Fibroblast of lung (primary cell): ENCODE measurements at places on chromosomes 6 and 20. TPM values are rescaled to one million over a fixed set of nuclear protein-coding genes. Genes with fewer than 3 reads are reported as not detected.

Gene DACT2
- not detected in 2 replicates for total RNA-seq

Gene ATP6V1G2
- 4.1 and 11.2 TPM in 2 replicates for total RNA-seq

Gene GSTA2
- total RNA-seq: not detected in 2 replicates

Gene ZNF512B
- 6.4 and 8.4 TPM in 2 replicates for total RNA-seq

Gene LRFN2
- not detected in 2 replicates for total RNA-seq

Gene WFDC10B
- total RNA-seq: not detected in 2 replicates

Gene NEDD9
- 13.6 and 33.7 TPM in 2 replicates for total RNA-seq

Gene TMEM244
- not detected in 2 replicates for total RNA-seq

GRCh38 chr20:8867038-8867740 is 201.7 kb upstream of the PLCB4 start:
- H3K27me3 ChIP-seq: no peaks in the 10 kb centered on the region
- H3K4me1 ChIP-seq: no peaks in the 10 kb centered on the region
- H3K36me3 ChIP-seq: no peaks in the 10 kb centered on the region
- H3K4me3 ChIP-seq: no peak overlapping the region
- no peak for DNase-seq
- no peak overlapping the region for H3K27ac ChIP-seq

DNA sequence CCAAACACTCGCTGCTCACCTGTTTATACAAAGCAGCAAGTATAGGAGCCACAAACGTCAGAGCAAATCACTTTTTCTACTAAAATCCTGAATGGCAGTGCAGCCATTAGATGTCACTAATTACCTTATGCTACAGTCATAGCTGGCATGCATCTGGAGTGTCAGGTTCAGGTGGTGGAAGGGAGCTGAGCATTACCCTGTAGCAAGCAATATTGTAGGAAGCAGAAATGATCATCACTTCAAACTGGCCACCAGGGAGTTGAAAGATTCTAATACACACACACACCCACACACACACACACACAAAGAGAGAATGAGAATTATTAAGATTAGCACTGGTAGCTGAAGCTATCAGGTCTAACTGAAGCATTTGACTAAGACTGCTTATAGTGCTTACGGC is 75.8 kb downstream of the EFHC1 start:
- no peaks in the 10 kb centered on the region for H3K27me3 ChIP-seq
- no peak for DNase-seq
- no peak overlapping the region for H3K4me3 ChIP-seq
- no peak overlapping the region for H3K27ac ChIP-seq

GRCh38 chr6:15363164-15363522 is 117.3 kb downstream of the JARID2 start:
- H3K27me3 ChIP-seq: no peaks in the 10 kb centered on the region
- no peaks in the 10 kb centered on the region for H3K36me3 ChIP-seq
- no peak overlapping the region for H3K27ac ChIP-seq
- no peak overlapping the region for H3K4me3 ChIP-seq
- DNase-seq: no peak

GRCh38 chr6:79201143-79201542 is 33.3 kb downstream of the HMGN3 start:
- H3K4me1 ChIP-seq: no peaks in the 10 kb centered on the region
- H3K27me3 ChIP-seq: no peaks in the 10 kb centered on the region
- no peak for DNase-seq
- no peaks in the 10 kb centered on the region for H3K36me3 ChIP-seq
- H3K27ac ChIP-seq: no peak overlapping the region

GRCh38 chr20:57108742-57109570 is 157.5 kb downstream of the BMP7 start:
- no peak for DNase-seq
- no peaks in the 10 kb centered on the region for H3K4me1 ChIP-seq
- no peak overlapping the region for H3K27ac ChIP-seq
- H3K4me3 ChIP-seq: no peak overlapping the region

DNA sequence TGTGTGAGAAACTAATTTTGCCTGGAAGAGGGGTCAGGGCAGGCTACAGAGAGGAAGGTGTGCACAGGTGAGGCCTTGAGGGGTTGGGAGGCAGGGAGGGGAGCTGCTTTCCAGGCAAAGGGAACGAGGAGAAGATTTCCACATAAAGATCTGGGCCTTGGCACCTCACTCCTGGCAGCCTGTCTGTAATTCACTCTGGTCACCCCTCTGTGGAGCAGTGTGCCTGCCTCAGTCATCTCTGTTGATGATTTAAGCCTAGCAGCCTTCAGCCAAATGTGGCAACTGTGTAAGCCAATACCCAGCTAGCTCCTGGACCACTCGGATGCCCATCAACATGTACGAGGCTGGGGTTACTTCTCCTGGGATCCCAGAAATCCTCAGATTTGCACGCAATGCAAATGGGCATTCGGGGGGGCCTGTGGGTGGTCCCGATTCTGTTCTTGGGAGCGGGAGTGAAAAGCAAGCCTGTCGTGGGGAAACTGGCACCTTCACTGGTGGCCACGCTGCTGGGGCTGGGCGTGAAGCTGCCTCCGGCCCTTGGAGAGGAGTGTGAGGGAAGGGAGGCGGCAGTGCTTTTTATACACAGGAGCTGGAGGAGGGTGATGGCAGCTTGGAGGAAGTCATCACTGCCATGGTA is 360.4 kb downstream of the ZFAND3 start:
- H3K27ac ChIP-seq: no peak overlapping the region
- no peak overlapping the region for H3K4me3 ChIP-seq
- H3K36me3 ChIP-seq: no peaks in the 10 kb centered on the region
- H3K27me3 ChIP-seq: no peaks in the 10 kb centered on the region
- no peaks in the 10 kb centered on the region for H3K4me1 ChIP-seq

- H3K36me3 ChIP-seq: peaks cover 2% of the 10 kb centered on the region
- H3K4me3 ChIP-seq: no peak overlapping the region
- H3K27me3 ChIP-seq: no peaks in the 10 kb centered on the region
- no peak overlapping the region for H3K27ac ChIP-seq
These were observed 53.9 kb downstream of the DHX35 start for GRCh38 chr20:39016041-39016440.

DNA sequence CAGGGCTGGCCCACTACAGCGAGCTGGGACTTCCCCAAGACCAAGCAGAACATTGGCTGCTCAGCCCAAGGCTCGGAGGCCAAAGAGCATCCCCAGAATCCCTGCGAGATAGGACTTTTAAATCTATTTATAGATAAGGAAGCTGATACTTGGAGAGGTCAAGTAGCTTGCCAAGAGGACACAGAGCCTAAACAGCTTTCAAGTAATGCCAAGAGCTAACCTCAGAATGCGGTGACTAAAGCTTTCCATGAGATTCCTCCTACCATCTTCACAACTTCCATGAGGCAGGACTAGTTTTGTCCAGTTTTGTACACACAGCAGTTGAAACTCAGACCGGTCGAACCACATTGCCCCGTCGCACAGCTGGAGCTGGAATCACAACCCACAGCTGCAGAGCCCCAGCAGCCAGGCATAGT is 168.1 kb upstream of the TOP1 start:
- no peaks in the 10 kb centered on the region for H3K27me3 ChIP-seq
- H3K4me3 ChIP-seq: no peak overlapping the region
- peaks cover 4% of the 10 kb centered on the region for H3K4me1 ChIP-seq
- no peaks in the 10 kb centered on the region for H3K36me3 ChIP-seq
- DNase-seq: peak; percentile 86

GRCh38 chr6:128124713-128125112 is 223.9 kb upstream of the THEMIS start:
- H3K27ac ChIP-seq: no peak overlapping the region
- no peak overlapping the region for H3K4me3 ChIP-seq
- no peaks in the 10 kb centered on the region for H3K4me1 ChIP-seq
- no peaks in the 10 kb centered on the region for H3K27me3 ChIP-seq
- peak; percentile 43 for DNase-seq

GRCh38 chr6:75758061-75758460 is 9.0 kb downstream of the MYO6 start:
- no peak overlapping the region for H3K4me3 ChIP-seq
- H3K27ac ChIP-seq: no peak overlapping the region
- H3K4me1 ChIP-seq: peaks cover 4% of the 10 kb centered on the region

GRCh38 chr6:138008791-138009190 is 98.4 kb downstream of the PERP start:
- H3K36me3 ChIP-seq: no peaks in the 10 kb centered on the region
- no peaks in the 10 kb centered on the region for H3K4me1 ChIP-seq
- no peak for DNase-seq
- no peak overlapping the region for H3K27ac ChIP-seq

DNA sequence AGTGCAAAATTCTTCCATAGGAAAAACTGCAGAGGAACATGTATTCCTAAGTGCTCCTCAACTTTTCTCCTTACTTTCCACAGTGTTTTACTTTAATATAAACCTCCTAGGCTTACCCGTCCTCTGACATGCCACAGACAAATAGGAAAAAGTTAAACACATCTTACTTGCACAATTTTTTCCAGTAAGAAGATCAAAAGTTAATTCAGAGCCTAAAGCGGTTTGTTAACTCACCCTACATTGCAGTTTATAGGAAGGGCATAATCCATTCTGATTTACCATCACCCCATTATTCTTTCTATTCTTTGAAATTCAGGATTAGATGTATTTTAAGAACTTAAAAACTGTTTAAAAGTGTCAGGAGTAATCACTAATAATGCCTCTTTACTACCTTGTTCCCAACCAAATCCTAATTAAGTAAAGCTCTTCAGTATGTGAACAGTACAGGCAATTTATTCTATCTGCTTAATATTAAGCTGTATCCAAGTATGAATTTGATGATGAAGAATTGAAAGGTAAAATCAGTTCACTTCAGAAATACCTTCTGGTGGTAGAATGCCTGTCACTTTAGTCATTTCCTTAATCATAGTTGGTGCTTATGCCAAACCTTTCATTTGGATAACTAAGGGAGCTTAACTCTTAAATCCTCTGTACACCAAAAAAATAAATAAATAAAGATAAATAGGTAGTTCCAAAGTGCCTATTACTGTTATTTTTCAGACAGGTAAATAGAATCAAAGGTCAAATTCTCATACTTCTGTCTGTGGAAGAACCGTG is 292.0 kb downstream of the ALDH8A1 start:
- no peak overlapping the region for H3K4me3 ChIP-seq
- peaks cover 2% of the 10 kb centered on the region for H3K4me1 ChIP-seq
- DNase-seq: peak; percentile 50

GRCh38 chr6:122930252-122931180 is 65.5 kb upstream of the CLVS2 start:
- H3K27ac ChIP-seq: no peak overlapping the region
- no peak overlapping the region for H3K4me3 ChIP-seq

DNA sequence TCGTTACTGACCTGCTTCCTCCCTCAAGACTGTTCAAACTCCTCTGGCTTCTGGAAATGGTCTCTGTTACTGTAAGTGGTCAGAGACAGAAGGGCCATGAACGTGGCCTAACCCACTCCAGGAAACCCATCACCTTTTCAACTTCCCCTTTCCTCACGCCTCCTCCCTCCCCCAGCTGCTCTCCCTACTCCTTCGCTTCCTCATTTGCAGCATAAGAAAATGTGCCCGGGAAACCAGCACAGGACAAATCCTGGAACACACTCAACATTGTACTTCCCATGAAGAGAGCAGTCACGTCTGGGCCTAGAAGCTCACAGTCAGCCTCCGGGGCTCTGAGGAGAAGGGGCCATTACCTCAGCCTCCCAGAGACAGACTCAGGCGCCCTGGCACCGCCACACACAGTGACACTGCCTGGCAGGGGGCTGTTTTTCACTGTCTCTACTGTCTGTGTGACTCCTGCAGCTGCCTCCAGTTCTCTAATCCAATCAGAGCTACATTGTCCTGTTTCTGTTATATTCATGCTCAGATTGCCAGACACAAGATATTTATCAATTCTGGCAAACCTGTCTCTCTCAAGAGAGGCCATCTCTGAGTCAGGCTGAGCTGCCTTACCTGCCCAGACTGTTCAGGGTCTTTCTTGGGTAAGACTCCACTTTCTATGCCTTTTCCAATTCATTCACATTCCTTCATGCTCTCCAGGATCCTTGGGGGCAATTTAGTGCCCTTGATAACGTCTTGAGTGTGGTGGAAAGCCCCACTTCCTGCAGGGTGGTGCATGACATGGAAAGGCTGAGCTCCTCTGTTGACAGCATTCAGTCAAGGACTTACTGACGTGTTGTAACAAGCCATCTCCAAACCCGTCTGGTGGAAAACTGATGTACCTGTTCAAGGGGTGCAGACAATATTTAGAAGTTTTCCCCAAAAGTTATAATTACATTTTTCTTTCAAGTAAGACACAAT is 242.2 kb downstream of the HIVEP2 start:
- H3K4me1 ChIP-seq: no peaks in the 10 kb centered on the region
- H3K4me3 ChIP-seq: no peak overlapping the region
- H3K27me3 ChIP-seq: no peaks in the 10 kb centered on the region
- no peaks in the 10 kb centered on the region for H3K36me3 ChIP-seq
- no peak for DNase-seq
- no peak overlapping the region for H3K27ac ChIP-seq

DNA sequence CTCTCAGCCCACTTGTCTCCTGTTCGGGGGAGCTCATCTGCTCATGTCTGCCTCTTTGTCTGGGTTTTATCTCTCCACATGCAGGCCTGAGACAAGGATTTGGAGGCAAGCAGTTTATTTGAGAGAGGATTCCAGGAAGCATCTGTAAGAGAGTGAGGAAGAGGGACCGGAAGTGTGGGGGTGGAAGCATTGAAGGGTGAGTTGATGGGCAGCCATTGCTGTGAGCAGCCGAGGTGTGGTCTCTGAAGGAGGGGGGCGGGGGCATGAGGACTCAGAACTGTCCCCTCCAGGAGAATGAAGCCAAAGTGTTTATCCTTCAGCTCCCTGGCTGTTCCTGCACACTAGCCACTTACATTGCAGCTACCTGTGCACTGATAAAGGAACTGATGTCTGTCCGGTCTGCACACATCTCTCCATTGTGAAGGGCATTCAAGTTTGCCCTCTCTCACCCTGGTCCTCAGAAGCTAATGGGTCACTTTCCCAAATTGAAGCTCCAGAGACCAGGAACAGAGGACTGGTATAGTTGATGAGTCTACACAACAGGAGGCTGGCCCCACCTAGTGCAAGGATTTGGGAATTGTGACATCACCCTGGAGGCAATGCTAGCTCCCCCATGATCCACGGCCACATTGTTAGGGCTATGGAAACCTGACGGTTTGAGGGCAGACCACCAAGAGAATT is 100.5 kb upstream of the FOXA2 start:
- H3K27ac ChIP-seq: no peak overlapping the region
- no peaks in the 10 kb centered on the region for H3K4me1 ChIP-seq
- H3K4me3 ChIP-seq: no peak overlapping the region
- H3K36me3 ChIP-seq: no peaks in the 10 kb centered on the region

GRCh38 chr20:45308117-45308778 is at the start of gene MATN4:
TSS of gene MATN4 (minus strand) at chr20:45308299. CDS start at chr20:45305582, 2,717 bp downstream.
- no peak within 1 kb of the TSS for H3K27ac ChIP-seq
- no peak within 1 kb of the TSS for H3K4me3 ChIP-seq
- DNase-seq: no peak

DNA sequence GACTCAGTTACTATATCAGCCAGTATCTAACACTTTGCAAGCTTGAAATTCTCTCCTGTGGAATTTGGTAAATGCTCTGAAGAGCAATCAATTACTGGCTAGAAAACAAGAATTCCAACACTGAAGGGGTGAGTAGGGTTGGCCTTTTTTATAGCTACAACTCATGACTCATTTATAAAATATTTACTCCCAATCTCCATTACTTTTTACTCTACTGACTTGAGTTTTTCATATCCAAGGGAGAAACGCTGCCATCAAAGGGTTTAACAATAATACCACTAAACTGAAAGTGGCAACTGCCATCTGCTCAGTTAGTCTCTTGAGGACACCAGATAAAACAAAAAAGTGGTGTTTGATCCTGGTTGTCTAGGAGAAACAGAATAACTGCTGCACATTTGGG is 203.1 kb downstream of the UBE3D start:
- H3K4me1 ChIP-seq: no peaks in the 10 kb centered on the region
- H3K4me3 ChIP-seq: no peak overlapping the region
- no peak overlapping the region for H3K27ac ChIP-seq
- DNase-seq: no peak
- no peaks in the 10 kb centered on the region for H3K36me3 ChIP-seq
